ENCODE measurements at places on chromosomes 3 and 15.

GRCh38 chr15:85305050-85305449, 75.4 kb upstream of the AKAP13 start:
- no peak for DNase-seq

DNA sequence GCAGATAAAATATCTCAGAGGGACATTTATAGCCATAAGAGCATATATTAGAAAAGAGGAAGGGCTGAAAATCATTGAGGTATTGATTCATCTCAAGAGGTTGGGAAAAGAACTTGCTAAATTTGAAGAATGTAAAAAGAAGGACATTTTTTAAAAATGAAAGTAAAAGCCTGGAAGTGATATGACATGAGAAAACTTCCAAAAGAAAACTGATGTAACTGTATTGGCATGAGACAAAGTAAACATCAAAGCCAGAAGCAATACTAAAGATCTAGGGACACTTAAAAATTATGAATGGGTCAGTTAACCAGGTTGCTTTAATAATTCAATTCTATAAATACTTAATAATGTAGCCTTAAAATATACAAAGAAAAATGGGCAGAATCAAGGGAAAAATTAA, 31.9 kb downstream of the CEP63 start:
- DNase-seq = no peak

- no peak for DNase-seq
These were observed 8.9 kb upstream of the LRRC2 start for GRCh38 chr3:46574881-46575576.

DNA sequence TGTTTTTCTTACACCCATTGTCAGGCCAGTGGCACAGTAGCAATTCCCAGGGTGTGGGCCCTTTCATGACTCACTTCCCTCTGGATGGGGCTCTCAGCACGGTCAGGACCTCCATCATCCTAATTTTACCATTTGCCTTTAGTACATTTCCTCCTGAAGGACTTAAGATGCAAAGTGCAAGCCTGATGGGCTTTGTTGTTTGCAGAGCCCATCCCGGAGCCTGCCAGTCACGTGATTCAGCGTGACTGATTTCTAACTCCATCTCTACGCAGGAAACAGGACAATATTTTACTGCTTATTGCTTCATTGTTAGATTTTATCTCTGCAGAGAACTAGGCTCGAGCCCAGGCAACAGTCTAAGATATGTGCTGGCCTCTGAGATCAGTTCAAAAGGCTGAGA, 223.7 kb downstream of the PDZRN3 start:
- no peak for DNase-seq

DNA sequence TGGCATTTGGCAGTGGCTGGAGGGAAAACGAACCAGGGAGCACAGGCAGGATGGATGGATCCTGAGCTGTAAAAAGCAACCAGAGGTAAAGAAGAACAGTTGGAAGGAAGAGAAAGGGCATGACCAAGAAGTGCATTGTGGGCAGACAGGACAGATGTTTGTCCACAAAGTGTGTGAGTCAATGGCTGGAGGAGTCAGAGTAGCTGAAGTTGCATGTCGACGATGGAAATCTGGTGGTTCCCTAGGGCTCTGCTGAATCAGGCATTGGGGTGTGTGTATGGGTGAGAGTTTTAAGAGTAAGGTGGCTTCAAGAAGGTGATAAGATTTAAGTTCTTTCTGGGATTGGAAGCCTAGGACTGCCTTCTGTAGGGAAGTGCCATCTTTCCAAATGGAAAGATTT, 214.0 kb upstream of the BHLHE40 start:
- no peak for DNase-seq

DNA sequence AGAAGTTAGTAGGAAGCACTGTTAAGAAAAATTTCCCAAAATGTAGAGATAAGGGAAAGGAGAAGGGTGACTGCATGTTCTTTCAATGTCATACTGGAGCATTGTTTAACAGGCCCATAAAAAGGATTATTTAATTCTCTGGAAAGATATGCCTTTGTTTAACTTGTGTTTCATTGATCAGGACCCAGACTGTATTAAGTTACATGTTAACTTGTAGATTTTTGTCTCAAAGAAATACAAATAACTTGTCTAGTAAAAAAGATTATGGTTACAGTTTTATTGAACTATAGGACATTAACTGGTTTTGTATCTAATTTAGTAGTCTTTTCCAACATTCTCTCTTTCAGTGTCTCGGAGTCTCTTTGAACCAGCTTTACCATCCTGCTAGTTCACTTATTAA, 49.7 kb upstream of the LMOD3 start:
- DNase-seq = no peak
